NCI-H2029 (cell line): ENCODE measurements at places on chromosomes 3 and 15.

- no peak for DNase-seq
These were observed 1.6 kb upstream of the GBE1 start for GRCh38 chr3:81763001-81763400.

DNA sequence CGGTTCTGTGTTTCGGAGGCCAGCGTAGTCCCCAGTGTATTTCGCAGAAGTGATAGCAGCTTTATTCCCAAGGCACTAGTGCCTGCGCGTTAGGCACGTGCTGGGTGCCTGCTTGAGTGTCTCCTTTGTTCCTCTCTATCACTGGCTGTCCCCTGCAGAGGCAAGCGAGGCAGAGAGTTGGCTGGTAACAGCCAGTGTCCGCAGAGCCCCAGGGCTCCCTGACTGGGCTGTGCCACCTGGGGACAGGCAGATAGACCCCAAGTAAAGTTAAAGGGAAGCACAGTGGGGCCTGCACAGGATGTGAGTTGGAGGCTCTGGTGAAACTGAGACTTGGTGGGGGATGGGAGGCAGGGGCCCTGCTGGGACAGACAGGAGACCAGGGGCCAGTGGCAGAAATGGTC lies 50.7 kb downstream of the APBA2 start:
- DNase-seq: no peak

DNA sequence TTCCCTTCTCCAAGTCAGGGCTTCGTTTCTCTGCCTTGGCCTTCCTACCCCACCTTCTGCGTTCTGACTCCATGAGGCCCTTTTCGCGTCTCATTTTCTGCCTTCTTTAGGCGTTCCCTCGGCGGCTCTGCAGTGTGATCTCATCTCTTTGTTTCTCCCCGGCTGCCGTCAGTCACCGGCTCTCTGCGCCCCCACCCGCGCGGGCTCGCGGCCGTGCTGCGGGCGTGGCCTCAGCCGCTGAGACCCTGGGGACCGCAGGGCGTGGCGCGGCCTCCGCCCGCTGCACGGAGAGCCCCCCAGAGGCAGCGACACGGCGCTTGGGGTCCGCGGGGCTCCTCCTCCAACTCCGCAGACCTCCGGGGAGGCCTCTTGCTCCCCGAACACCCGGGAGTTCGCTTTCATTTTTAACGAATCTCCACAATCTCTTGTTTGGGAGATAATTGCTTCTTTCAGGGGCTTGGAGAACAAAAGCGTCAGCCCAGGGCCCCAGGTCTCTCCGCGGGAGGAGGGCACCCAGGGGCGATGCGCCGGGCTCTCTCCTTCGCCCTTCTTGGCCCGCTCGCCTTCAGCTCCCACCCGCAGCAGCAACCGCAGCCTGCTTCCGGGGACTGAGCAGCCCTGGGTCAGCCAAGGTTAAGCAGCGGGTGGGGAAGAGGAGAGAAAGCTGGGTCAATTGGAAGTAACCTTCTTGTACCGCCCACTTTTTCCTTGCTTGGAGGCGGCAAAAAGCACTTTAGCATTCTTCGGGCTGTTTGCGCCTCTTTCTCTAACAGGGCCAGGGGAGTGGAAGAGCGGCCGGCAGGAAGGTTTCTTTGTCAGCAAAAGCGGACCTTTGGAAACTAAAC lies 35.2 kb downstream of the GAP43 start:
- DNase-seq: peak; percentile 78

DNA sequence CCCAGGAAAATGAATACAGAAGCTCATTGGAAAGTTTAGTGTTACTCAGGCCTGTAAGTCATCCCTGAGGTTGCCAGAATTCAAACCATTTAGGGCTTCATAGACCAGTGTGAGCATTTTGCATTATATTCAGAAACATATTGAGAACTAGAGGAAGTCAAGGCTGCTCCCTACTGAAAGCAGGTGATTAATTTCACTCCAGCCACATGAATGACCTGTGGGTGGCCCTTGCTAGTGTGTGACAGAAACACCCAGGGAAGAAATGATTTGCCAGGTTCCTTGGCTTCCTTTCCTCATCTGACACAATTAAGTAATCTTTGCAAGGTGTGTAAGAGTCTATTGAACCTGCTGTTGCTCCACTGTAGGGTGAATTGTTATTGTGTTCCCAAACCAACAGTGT lies 61.8 kb downstream of the GAP43 start:
- DNase-seq: no peak

GRCh38 chr3:177282119-177282655 lies 84.9 kb upstream of the TBL1XR1 start:
- peak; percentile 74 for DNase-seq

GRCh38 chr15:25850154-25851111 lies 12.7 kb downstream of the ATP10A start:
- no peak for DNase-seq

DNA sequence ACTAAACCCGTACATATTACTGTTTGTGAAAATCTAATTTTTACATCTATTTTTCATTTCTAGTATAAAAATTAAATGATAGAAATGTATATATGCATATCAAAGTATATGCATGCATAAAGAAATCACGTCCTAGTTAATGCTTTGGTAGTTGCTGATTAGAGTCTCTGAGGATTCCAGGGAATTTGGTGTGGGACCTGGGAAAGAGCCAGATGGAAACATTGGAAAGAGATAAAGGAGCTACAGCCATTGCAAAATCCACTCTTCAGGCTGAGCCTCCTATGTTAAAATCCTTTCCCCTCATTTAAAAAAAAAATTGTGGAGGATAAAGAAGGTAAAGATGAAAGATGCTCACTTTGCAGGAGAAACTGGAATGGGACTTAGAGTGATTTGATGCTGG lies 134.1 kb downstream of the SRGAP3 start:
- DNase-seq: no peak

GRCh38 chr3:20652231-20652986 lies 466.4 kb upstream of the SGO1 start:
- DNase-seq: no peak

GRCh38 chr3:111541391-111541790 lies 606 bp upstream of the CD96 start:
- no peak for DNase-seq

- DNase-seq: peak; percentile 9
These were observed 154.4 kb downstream of the TUSC7 start for GRCh38 chr3:116863822-116864589.
